ENCODE measurements at places on chromosomes 2 and 18.

GRCh38 chr2:170553748-170554147, 161.4 kb upstream of the SP5 start:
- DNase-seq: no peak

GRCh38 chr18:23812546-23813440, 123.5 kb downstream of the LAMA3 start:
- no peak for DNase-seq

- no peak for DNase-seq
Observed at GRCh38 chr2:162164802-162165201, 12.8 kb upstream of the GCG start.

DNA sequence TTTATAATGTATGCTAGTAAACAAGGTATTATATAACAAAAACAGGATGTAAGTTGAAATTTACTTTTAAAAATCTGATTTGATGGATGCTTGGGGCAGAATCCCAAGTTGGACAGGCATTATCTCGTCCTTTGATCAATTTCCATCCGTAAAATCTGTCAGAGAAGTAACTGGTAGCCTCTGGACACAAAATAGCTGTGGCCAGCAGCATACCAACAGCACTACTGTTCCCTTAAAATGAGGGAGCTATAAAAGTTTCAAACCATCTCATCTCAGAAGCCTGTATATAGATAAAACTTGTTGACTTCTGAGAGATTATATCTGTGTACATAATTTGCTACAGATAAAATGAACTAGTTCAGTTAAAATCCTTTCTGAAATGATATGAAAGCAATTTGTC, 14.7 kb upstream of the METAP1D start:
- DNase-seq: no peak
